ENCODE measurements at places on chromosomes 5 and 9. TPM values are rescaled to one million over a fixed set of nuclear protein-coding genes. Genes with fewer than 3 reads are reported as not detected.

GRCh38 chr9:82354279-82354659 is 365.7 kb downstream of the SPATA31D1 start:
- no peaks in the 10 kb centered on the region for H3K27me3 ChIP-seq
- no peaks in the 10 kb centered on the region for H3K36me3 ChIP-seq
- no peak overlapping the region for H3K4me3 ChIP-seq
- no peaks in the 10 kb centered on the region for H3K4me1 ChIP-seq

GRCh38 chr5:113807427-113807991 is 294.0 kb downstream of the YTHDC2 start:
- DNase-seq = no peak
- no peaks in the 10 kb centered on the region for H3K36me3 ChIP-seq
- no peak overlapping the region for H3K27ac ChIP-seq
- no peak overlapping the region for H3K4me3 ChIP-seq

PCDHGA1 gene
- polyA plus RNA-seq = 0.06 TPM

DNA sequence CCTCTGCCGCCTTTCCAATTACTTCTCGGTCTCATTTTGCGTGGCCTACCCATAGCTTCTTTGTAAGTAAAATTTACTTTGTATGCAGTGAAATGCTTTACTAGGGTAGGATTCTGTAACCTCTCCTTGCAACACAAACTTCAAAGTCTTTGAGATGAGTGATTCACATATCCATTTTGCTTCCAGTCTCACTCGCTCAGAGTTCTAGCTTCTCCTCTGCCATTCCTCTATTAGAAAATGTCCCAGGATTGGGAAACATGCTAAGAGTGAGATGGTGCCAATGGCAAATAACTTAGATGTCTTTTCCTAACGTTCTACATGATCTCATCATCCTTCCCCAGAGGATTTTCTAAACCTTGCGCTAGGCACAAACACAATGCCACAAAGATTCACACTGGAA is 270.5 kb upstream of the SLC30A5 start:
- H3K36me3 ChIP-seq = no peaks in the 10 kb centered on the region
- DNase-seq = no peak
- H3K27me3 ChIP-seq = no peaks in the 10 kb centered on the region
- no peak overlapping the region for H3K27ac ChIP-seq
- H3K4me1 ChIP-seq = no peaks in the 10 kb centered on the region

- no peaks in the 10 kb centered on the region for H3K36me3 ChIP-seq
- H3K27me3 ChIP-seq = peaks cover 37% of the 10 kb centered on the region
- H3K4me1 ChIP-seq = no peaks in the 10 kb centered on the region
- no peak overlapping the region for H3K27ac ChIP-seq
- DNase-seq = no peak
- H3K4me3 ChIP-seq = no peak overlapping the region
Observed at GRCh38 chr5:153489611-153490010, 859 bp upstream of the GRIA1 start.

CYLC2 gene
- not detected for polyA plus RNA-seq

DNA sequence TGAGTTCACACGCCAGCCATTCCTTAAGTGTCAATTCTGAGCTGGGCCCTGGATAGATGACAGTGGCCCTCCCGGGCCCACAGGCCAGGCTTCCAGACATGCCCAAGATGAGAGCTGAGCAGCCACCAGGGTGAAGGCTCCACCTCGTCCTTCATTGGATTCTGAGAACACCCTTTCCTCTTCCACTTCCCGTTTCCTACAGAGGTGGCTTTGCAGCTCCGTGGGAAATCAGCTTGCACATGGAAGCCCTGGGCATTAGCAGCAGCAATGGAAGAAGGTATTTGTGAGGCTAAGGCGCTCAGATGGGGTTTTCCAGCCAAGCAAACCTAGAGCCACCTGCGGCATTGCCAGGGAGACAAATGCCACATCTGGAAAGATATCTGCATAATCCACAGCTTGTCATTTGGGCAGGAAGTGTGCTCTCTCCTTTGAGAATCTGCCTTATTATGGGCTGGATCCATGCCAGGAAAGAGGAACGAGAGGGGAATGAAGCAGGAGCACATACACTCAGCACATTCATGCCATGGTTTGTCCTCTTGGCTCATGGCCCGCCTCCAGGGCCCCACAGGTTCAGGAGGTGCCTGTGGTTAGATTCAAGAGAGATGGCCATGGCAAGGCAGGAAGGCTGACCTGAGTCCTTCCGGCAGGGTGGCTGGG is 34.1 kb downstream of the CFAP77 start:
- no peak overlapping the region for H3K4me3 ChIP-seq
- no peaks in the 10 kb centered on the region for H3K36me3 ChIP-seq
- DNase-seq = no peak
- no peak overlapping the region for H3K27ac ChIP-seq

DNA sequence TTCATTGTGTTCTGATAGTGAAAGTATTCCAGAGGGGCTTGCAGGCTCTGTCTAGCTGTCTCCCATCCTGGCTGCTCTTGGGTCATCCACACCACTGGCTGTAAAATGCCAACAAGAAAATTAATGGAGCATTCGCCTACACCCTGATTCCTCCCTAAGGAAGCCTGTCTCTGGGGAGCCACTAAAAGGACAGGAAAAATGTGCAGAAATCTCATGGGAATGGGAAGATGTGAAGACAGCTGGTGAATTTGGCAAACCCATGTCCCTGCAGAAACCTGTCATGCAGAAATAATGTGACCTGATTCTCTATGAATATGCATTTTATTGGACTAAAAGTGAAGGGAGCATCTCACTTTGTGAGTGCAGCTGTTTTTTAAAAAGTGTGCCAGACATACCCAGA is 265.6 kb downstream of the TUSC1 start:
- H3K27me3 ChIP-seq = no peaks in the 10 kb centered on the region
- no peak for DNase-seq
- H3K27ac ChIP-seq = no peak overlapping the region
- H3K36me3 ChIP-seq = no peaks in the 10 kb centered on the region
- no peaks in the 10 kb centered on the region for H3K4me1 ChIP-seq

ANKRD33B gene
- 2.4 TPM for polyA plus RNA-seq

- no peak for DNase-seq
- peaks cover 9% of the 10 kb centered on the region for H3K4me1 ChIP-seq
- H3K27me3 ChIP-seq = peaks cover 73% of the 10 kb centered on the region
- H3K27ac ChIP-seq = no peak overlapping the region
Observed at GRCh38 chr5:141812512-141812911, 65.7 kb downstream of the PCDH1 start.

DNA sequence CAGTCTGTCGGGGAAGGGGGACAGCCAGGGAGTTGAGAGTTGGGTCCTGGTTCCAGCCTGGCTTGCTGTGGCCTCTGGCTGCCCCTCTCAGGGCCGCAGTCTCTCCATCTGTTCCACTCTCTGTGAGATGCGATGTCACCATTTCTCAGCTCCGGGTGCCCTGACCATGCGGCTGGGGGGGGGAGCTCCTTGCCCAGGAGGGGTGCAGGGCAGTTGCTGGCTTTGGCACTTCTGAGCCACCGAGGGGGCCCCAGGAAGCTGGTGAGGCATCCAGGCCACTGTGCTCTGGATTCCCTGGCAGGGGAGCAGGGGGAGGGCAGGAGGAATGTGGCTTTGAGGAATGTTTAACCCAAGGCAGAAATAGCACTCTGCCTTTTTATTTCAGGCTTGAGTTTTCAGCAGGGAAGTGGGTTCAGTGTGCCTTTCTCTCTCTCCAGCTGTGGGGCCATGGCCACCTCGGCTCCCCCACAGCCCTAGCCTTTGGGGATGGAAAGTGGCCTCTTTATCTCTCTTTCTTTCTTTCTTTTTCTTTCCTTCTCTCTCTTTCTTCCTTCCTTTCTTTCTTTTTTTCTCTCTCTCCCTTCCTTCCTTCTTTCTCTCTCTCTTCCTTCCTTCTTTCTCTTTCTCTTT is 11.0 kb downstream of the NCS1 start:
- H3K36me3 ChIP-seq = no peaks in the 10 kb centered on the region
- no peak for DNase-seq
- peaks cover 32% of the 10 kb centered on the region for H3K27me3 ChIP-seq

CFAP77 gene
- 0.06 TPM for polyA plus RNA-seq

GRCh38 chr5:167964529-167964928 is 326.9 kb upstream of the WWC1 start:
- no peaks in the 10 kb centered on the region for H3K36me3 ChIP-seq
- no peaks in the 10 kb centered on the region for H3K27me3 ChIP-seq
- H3K4me3 ChIP-seq = no peak overlapping the region
- DNase-seq = no peak
- H3K27ac ChIP-seq = no peak overlapping the region

DNA sequence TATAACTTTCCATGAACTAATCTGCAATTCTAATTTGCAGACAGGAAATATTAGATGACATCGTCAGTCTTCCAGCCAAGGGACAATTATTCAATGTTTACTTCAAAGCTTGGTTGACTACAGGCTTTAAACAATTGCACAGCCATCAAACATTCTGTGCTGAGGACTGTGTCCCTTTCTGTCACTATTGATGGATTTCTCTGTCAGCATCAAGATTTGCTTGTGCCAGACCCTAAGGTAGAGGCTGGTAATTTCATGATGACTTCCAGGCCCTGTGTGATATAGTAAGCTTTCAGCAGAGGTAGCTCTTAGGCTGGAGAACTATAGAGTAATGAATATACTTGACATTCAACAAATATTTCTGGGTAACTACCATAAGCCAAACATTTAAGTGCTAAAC is 229.3 kb upstream of the ACTBL2 start:
- no peak overlapping the region for H3K4me3 ChIP-seq
- no peak overlapping the region for H3K27ac ChIP-seq
- no peaks in the 10 kb centered on the region for H3K27me3 ChIP-seq
- H3K4me1 ChIP-seq = no peaks in the 10 kb centered on the region

TRPM6 gene
- polyA plus RNA-seq = 0.16 TPM

DNA sequence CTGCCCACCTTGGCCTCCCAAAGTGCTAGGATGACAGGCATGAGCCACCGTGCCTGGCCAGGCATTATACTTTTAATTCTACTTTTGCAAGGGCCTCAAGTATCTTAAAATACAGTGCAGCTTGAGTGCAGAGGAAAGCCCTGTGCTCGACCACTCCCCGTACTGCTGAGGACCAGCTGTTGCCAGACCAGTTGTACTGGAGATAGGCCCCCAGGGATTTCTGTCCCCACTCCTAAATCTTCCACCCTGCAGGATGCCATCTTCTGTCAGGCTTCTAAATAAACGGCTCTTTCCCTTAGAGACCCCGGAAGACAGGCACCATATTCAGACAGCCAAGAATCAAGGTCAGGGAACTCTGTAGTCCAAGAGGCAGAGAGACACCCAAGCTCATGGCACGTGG is 16.6 kb upstream of the PSMD5 start:
- H3K27ac ChIP-seq = no peak overlapping the region
- no peak for DNase-seq
- no peaks in the 10 kb centered on the region for H3K27me3 ChIP-seq
- peaks cover 12% of the 10 kb centered on the region for H3K4me1 ChIP-seq
- H3K4me3 ChIP-seq = no peak overlapping the region
- H3K36me3 ChIP-seq = peaks cover 74% of the 10 kb centered on the region

TLR4 gene
- 14.8 TPM for polyA plus RNA-seq

- peak within 1 kb of the TSS; percentile 67 for H3K4me3 ChIP-seq
- H3K27ac ChIP-seq = peak within 1 kb of the TSS; percentile 95
- H3K27me3 ChIP-seq = peaks cover 51% of the 10 kb centered on the region
- H3K4me1 ChIP-seq = peaks cover 51% of the 10 kb centered on the region
- peak; percentile 88 for DNase-seq
Observed at GRCh38 chr5:34656001-34656699, at the start of gene RAI14. RAI14 (plus strand) TSS chr5:34656328; CDS start chr5:34686920, 30,592 bp downstream.

DNA sequence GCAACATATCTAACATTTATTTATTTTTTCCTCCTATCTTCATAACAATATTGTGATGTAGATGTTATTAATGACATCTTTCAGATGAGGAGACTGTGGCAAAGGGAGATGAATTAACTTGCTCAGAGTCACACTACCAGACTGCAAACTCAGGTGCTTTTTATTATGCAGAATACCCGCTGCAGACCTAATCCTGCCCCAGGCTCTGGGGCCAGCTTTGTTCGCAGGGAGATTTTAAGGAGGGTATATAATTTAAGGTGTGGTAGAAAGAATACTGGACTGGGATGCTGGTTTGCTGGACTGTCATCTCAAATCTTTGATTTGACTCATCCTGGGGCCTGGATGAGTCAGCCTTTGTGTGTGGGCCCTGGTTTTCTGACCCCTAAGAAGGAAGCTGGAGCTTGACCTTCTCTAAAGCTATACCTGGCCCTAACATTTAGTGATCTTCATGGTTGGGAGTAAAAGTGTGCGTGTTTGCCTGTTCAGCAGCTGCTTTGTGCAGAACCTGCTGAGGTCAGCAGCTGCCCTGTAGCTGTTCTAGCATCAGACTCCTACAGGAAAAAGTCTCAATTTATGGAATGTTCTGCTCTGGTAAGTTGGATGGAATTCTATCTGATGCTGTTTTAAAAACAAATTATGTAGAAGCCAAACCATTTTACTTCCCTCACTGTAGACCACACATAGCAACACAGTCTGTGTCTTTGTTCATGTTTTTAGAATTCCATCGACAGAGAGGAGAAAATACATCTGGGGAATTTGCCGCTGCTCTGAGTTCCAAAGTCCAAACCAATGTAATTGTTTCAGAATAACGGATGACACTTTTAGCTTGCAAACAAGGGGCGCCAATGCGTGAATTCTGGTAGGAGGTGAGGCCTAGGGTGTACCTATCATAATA is 4.5 kb downstream of the SLC36A1 start:
- no peak overlapping the region for H3K27ac ChIP-seq
- no peak overlapping the region for H3K4me3 ChIP-seq
- no peak for DNase-seq
- H3K27me3 ChIP-seq = no peaks in the 10 kb centered on the region
- peaks cover 14% of the 10 kb centered on the region for H3K36me3 ChIP-seq

- DNase-seq = no peak
- H3K4me1 ChIP-seq = no peaks in the 10 kb centered on the region
- no peaks in the 10 kb centered on the region for H3K27me3 ChIP-seq
- H3K27ac ChIP-seq = no peak overlapping the region
- H3K36me3 ChIP-seq = no peaks in the 10 kb centered on the region
- H3K4me3 ChIP-seq = no peak overlapping the region
Observed at GRCh38 chr5:155530046-155530445, 516.5 kb downstream of the KIF4B start.

DNA sequence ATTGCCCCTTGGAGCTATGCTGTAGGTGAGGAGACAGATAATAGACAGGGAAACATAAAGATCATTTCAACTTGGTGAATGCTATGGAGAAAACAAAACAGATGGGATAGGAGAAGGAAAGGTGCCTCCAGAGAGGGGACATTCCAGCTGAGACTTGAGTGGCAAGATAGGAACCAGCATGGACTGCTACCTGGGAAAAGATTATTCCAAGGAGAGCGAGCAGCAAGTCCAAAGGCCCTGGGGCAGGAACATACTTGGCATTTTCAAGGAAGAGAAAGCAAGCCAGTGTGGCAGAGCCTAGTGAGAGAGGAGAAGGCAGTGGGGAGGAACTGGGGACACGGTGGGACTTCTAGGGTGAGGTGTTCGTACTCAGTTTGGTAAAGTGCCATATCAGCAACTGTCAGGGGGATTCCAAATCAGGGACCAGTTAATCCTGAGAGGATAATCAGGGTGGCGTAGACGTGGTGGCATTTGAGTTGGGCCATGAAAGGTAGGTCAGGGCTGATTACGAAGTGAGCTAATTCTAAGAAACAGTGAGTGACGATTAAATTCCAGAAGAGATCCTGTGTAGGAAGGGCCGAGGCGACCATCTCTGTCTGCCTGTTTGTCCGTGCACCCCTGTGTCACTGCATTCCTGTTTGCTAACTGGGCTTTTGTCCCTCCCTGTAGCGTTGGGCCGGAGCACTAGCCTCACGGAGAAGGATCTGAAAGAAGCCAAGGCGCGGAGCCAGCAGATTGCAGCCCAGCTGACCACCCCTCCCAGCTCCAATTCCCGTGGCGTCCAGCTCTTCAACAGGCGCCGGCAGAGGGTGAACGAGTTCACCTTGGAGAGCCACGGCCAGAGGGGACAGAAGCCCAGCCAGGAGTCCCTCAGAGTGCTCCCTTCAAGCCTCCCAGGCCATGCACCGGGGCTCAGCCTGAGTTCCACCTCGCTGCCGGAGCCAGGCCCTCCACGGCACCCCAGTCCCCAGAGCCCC is 7.1 kb downstream of the SYNPO start:
- no peak for DNase-seq
- no peaks in the 10 kb centered on the region for H3K27me3 ChIP-seq
- no peak overlapping the region for H3K4me3 ChIP-seq
- H3K4me1 ChIP-seq = peaks cover 100% of the 10 kb centered on the region
- peak overlapping the region; percentile 28 for H3K27ac ChIP-seq
- H3K36me3 ChIP-seq = peaks cover 31% of the 10 kb centered on the region
